Umbilical cord (tissue), 2 donors: ENCODE measurements at places on chromosomes 5 and 9. TPM values are rescaled to one million over a fixed set of nuclear protein-coding genes. Genes with fewer than 3 reads are reported as not detected.

DNA sequence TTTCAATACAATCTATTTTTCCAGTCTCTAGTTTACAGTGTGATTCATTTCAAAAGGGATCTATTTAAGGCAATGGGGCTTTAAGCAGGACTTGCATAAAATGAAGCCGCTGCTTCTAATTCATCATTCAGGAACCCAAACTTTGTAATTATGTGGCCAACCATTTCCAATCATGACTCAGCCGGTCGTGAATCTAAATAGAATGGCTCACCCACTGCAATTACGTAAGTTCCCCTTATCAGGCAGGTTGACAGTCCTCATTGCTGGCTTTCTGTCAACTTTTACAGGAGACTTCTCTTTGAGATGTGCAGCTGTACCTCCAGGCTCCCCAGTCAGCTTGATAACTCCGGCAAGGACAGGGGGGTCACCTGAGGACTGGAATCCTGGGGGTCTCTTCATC lies 152.8 kb upstream of the DAP start:
- peak; percentile 27 for DNase-seq

- DNase-seq: no peak
Observed at GRCh38 chr9:134063571-134064450, 4.0 kb downstream of the BRD3 start.

COL23A1 gene
- 0.96 TPM for total RNA-seq

IL5 gene
- 7.7 TPM for total RNA-seq

DNA sequence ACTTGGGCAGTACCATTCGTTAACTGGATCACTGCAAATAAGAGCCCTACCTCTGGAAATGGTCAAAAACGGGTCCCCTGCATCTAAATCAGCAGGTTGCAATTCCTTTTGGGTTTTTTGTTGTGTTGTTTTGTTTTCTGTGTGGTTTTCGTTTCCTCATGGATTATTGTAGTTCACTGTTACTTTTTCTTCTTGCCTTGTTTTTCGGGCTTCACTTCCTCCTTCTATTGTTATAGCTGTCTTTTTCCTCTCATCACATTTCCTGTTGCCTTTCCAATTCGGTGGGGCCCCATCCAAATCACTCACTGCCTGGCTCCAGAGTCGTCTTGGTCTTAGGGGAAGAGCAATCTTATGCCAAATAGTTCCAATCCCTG lies 8.7 kb upstream of the SSBP2 start:
- DNase-seq: peak; percentile 19

- DNase-seq: no peak
Observed at GRCh38 chr5:107985144-107985543, 314.4 kb upstream of the EFNA5 start.

MEF2C gene
- 48.6 TPM for total RNA-seq

- peak; percentile 75 for DNase-seq
Observed at GRCh38 chr5:168979135-168979534, 321.8 kb downstream of the SLIT3 start.

GRCh38 chr9:31807574-31808256 lies 576.7 kb upstream of the ACO1 start:
- no peak for DNase-seq

WNK2 gene
- 10.4 TPM for total RNA-seq

LECT2 gene
- total RNA-seq: not detected

- peak; percentile 27 for DNase-seq
Observed at GRCh38 chr5:41193456-41194205, 19.7 kb downstream of the C6 start.

DNA sequence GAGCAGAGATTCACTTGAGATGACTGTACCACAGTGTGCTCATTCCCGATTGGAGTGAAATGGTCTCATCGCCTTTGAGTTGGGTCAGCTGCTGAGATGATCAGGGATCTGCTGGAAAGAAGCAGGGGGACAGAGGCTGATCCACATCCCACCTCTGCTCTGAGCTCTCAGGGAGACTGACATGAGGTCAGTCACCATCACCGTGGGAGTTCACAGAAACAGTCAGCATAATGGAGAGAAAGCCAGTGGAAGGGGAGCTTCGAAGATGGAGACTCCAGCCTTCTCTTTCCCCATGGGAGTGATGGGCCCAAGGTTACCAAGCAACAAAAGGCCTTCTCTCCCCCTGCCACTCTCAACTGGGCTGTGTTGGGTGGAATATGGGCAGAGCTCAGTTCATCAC lies 276.4 kb downstream of the CDK5RAP2 start:
- DNase-seq: no peak

DNA sequence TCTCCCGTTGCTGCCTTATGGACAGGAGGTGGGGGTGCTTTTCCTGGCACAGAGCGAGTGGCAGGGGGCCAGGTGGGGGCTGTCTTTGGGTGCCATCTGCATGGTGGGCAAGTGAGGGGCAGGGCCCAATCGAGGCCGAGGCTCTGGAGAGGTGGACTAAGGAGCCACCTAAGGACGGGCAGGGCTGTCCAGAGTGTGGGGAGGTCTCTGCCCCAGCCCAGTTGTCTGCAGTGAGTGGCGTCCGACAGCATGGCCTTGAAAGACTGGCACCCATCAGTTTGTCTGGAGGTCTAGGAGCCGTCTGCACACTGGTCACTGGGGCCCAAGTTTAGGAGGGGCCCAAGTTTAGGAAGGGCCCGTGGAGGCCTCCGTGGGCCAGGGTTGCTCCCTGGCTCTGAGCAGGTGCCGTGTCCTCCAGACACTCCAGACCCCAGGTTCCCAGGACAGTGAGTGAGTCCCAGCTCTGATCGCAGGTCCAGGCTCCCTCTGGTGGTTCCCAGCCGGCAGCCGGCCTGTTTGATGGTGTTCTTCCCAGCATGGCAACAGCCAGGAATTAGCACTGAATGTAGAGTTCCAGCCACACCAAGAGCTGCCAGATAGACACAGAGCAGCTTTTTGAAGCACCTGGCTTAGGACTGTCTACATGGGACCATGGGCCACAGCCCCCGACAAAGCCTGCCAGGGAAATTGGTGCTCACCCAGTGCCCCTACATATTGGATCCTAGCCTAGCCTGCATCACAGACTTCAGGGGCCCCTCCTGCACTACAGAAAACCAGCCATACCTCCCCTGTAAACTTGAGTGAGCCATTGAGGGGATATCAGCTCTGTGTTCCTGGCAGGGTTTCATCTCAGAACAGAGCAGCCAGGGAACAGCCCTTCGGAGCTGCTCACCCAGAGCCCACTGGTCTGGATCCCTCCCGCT lies 120.9 kb downstream of the WNK2 start:
- DNase-seq: peak; percentile 69

DNA sequence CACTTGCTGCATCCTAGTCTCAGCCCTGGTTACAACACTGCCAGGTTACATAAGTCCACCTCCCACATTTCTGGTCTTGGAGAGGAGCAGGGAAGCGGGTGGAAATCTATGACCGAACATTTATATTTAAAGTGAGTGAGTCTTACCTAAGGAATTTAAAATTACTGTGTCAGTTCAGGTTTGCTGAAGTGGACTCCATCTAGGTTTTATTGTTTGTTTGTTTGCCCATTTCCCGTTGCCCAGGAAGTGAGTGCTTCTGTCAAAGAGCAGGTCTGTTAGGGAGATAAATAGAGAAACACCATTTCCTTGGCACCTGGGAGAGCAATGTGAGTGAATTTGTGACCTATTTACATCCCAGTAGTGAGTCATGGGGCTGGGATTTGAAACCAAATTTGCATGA lies 179.5 kb downstream of the KIF4B start:
- no peak for DNase-seq

DNA sequence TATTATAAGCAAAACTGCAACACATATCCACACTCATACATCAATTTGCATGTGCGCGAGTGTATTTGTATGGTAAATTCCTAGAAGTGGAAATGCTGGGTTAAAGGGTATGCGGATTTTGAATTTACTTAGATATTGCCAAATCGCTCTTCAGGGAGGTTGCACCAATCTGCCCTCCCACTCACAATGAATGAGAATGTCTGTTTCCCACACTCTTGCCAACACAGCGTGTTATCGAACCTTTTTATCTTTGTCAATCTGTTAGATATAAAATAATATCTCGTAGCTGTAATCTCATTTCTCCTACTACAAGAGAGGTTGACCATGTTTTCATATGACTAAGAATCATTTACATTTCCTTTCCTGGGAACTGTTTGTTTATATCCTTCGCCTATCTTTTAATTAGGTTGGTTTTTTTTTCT lies 35.7 kb downstream of the LHX2 start:
- no peak for DNase-seq

ADAMTS19 gene
- total RNA-seq: 40.4 TPM

QRFP gene
- total RNA-seq: 0.48 TPM

F12 gene
- total RNA-seq: not detected

- peak; percentile 83 for DNase-seq
Observed at GRCh38 chr5:108381350-108381953, 446 bp downstream of the FBXL17 start.

GRCh38 chr5:42168091-42168670 lies 243.1 kb downstream of the FBXO4 start:
- no peak for DNase-seq

DNA sequence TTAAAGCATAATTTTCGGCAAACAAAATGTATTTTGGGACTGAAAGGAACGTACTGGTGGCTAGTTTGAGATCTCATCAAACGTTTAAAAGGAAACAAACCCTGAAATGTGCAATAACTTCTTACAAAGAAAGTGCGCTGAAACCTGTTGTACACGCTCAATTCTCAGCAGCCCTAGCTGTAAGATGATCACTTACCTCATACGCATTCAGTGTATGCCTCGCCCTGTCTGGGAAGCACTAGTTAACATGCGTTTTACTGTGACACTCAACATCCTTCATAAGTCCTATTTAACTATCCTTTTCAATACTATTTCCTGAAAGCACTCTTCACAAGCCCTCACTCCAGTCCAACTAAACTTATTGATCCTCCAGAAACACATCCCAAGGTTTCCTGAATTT lies 485.0 kb upstream of the EDIL3 start:
- DNase-seq: no peak

GABRA6 gene
- total RNA-seq: 3.9 TPM

GRCh38 chr5:176341325-176342157 lies 20.0 kb downstream of the KIAA1191 start:
- DNase-seq: no peak

GRCh38 chr9:129068990-129069861 lies 11.7 kb upstream of the DOLPP1 start:
- peak; percentile 57 for DNase-seq

PCDHB8 gene
- 0.72 TPM for total RNA-seq

DNA sequence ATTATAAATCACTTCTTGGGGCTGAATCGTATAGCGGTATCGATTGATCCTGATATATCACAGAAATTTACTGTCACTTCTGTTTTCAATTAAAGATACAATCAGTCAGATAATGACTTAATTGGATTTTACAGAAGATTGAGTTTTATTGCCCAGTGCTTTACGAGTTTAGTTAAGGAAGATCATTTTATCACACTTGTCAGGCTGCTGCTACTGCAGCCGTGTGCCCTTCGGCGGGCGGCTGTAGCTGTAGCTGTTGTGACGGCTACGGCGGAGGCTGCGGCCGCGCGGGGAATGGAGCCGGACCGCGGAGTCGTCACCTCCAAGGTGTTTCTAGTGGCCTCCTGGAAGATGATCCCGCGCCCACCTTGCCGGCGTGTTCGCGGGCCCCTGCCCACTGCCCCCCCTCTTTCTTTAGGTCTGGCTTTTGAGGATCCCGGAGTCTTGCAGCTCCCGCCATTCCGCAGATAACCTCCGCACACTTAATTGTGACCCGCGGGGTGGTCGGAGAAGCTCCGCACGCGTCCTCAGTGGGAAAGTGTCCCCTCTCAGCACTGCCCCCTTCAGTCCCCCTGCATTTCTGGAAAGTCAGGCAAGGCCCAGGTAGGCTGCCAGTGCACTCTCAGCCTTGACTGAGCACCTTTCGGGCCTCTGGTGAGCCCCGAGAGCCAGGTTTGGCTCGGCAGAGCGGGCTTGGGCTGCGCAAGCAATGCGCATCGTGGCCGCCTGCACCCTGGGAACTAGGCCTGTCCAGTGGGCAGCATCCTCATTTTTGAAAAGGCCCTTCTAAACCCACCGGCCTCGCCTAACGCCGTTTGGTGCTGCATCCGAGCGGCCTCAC lies 6.9 kb upstream of the DMRT3 start:
- DNase-seq: no peak

- no peak for DNase-seq
Observed at GRCh38 chr9:91820949-91821880, 128.8 kb downstream of the ROR2 start.

GRCh38 chr9:106953174-106953573 lies 90.2 kb downstream of the ZNF462 start:
- no peak for DNase-seq

DNA sequence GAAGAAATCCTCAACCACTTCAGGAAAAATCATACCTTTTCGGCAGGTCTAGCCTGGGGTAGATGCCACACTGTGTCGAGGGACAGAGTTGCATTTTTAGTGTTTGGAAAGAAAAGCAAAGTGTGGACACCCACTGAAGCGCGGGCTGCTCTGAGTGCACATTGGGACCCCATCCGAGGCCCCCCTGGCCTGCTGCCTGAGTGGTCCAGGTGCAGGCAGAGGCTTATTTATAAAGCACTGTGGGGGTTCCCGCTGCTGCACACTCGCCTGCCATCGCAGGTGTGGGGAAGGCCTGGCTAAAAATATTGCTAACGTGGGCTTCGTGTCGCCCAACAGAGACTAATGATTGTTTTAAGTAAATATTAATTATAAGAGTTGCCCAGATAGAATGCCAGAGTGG lies 119.4 kb downstream of the CRB2 start:
- no peak for DNase-seq

DNA sequence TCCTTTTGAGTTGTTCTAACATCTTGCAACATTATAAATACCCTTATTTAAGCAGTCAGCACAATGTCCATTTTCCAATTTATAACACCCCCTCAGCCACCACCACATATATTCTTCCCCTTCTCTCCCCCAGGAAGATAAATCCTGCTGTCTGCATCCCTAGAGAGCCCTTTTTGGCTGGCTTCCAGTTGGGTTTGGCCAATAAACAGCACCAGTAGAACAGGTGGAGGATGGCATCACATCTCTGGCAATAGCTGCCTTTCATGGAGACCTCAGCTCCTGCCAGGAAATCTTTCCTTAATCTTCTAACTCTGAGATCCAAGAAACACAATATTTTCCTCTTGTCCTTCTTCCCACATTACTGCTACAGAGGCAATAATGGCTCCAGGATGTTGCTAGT lies 53.7 kb downstream of the TRIM36 start:
- DNase-seq: no peak

SLC6A7 gene
- total RNA-seq: 10.8 TPM

DNA sequence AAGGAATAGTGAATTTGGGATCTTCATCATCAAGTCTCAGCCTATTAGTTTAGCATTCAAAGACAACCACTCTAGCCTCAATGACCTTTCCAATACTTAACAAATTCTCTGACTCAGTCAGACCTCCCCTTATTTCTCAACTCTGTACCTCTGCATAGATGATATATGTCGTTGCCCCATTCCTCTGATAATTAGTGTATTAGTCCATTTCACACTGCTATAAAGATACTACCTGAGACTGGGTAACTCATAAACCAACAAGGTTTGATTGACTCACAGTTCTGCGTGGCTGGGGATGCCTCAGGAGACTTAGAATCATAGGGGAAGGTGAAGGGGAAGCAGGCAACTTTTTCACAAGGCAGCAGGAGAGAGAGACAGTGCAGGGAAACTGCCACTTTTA lies 8.9 kb downstream of the MRPL22 start:
- DNase-seq: no peak
